ENCODE measurements at places on chromosomes 6 and 20.

- no peak for DNase-seq
These were observed 22.2 kb upstream of the MRGBP start for GRCh38 chr20:62773845-62774714.

DNA sequence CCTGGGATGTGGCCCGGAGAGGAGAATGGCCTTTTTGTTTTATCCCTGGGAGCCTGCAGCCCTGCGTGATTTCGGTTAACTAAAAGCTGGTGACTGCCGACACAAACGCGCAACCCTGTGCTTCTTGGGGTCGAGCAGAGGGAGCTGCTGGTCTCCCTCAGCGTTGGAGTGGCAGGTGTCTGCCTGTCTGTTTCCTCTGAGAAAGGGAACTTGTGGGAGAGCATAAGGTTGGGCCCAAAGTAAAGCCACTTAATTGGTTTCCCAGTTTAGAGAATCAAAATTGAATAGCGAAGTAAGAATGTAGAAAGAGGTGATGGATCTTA lies 500 bp downstream of the LTV1 start:
- DNase-seq: no peak

GRCh38 chr6:30752157-30752927 lies 8.0 kb upstream of the IER3 start:
- DNase-seq: peak; percentile 100

DNA sequence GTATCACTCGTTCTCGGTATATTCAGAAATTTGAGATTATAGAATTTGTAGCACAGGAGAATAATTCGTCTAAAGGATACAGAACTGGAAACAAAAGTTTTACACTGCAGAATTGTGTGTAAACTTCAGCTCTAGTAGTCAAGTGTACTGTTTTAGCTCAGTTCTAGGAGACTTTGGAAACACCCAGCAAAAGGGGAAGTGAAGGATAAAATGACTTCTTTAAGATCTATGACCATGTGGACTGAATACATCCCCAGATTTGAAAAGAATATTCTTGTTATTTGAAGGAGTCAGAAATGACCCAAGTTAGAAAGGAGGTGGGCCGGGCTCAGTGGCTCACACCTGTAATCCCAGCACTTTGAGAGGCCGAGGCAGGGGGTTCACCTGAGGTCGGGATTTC lies 174.0 kb upstream of the FOXQ1 start:
- no peak for DNase-seq

GRCh38 chr6:16311763-16312162 lies 73.4 kb downstream of the GMPR start:
- no peak for DNase-seq

DNA sequence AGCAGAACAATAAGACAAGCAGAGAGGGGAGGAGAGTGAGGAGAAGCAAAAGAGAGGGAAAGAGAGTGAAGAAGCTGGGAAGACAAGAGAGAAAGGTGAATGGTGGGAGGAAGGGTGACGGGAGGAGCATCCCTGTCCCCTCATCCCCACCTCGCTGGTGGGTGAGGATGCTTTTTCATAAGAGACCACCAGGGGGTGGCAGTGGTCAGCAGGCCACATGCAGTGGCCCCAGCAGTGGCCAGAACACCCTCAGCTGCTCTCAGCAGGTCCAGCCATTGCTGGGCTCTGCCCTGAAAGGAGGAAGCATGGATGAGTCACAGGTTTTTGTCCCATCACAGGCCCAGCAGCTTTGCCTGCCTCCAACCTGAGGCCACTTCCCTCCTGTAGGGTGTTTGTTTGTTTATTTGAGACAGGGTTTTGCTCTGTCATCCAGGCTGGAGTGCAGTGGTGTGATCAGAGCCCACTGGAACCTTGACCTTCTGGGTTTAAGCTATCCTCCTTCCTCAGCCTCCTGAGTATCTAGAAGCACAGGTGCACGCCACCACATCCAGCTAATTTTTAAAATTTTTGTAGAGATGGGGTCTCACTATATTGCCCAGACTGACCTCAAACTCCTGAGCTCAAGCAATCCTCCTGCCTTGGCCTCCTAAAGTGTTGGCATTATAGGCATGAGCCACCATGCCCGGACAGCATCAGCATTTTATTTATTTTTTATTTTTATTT lies 24.0 kb downstream of the FGD2 start:
- peak; percentile 89 for DNase-seq

DNA sequence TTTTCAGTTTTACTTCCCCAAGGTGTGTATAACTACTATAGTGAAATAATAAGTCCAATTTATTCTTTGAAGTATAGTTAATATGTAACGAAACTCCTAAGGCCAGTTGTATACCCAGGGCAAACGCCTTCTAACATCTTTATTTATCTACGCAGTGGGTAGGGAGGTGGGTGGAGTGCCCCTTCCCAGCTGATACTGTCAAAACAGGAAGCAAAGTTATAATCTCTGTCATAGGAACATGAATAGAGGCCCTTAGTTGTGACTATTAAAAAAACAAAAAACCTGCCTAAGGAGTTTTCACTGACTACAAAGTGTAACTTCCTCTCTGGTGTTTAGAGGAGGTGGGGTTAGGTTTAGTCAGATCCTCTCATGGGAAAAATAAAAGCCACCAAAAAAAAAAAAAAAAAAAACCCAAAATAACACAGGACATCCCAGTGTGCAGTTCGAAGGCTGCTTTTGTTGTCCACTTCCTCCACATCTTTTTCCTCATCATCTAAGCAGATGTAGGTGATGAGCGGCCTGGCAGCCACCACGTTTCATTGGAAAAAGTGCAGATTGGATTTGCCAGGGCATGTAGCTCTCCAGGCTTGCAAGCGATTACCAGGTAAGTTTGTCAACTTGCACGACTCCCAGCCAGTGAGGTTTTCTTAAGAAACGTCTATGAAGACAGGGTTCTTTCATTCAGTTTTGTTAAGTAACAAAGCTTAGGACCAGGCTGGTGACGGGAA lies 58.7 kb downstream of the UTRN start:
- DNase-seq: no peak

- peak; percentile 18 for DNase-seq
These were observed 38.2 kb downstream of the NOX3 start for GRCh38 chr6:155417454-155417853.

DNA sequence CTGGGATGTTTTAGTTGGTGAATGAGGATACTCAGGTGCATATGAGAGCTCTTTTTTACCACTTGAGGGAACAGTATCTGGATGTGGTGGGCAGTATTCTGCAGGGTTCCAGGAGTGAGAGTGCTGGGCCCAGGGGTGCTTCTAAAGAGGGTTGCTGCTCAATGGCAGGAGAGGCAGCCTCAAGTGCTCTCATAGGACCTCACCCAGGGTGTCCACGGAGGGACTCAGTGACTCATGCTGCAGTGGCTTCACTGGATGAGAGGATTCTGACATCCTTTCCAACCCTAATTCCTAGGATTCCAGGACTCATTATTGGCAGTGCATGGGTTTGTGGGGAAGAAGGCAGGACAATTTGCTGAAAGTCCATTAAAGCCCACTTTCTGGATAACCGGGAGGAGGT lies 176.6 kb upstream of the FERMT1 start:
- no peak for DNase-seq

GRCh38 chr20:22921595-22922421 lies 113.3 kb upstream of the SSTR4 start:
- peak; percentile 74 for DNase-seq

- DNase-seq: peak; percentile 93
These were observed 93.3 kb upstream of the RNF24 start for GRCh38 chr20:4108495-4109306.

DNA sequence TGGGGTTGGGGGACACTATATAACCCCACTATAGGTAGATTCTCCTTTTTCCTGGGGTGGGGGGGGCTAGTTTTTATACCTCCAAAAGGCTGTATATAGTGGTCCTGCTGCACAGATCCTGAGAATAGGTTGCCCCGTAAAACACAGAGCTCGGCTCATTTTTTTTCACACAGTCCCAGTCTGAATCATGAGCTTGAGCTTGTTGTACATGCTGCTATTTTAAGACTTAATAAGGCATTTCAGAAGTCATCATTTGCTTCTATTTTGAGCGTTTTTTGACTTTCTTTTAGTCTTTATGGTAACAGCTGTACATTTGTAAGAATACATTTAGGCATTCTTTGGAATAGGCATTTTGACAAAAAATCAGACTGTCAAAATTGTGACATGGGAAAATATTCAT lies 30.5 kb downstream of the SLC9A8 start:
- DNase-seq: no peak

GRCh38 chr6:16430391-16431089 lies 192.2 kb downstream of the GMPR start:
- peak; percentile 69 for DNase-seq

DNA sequence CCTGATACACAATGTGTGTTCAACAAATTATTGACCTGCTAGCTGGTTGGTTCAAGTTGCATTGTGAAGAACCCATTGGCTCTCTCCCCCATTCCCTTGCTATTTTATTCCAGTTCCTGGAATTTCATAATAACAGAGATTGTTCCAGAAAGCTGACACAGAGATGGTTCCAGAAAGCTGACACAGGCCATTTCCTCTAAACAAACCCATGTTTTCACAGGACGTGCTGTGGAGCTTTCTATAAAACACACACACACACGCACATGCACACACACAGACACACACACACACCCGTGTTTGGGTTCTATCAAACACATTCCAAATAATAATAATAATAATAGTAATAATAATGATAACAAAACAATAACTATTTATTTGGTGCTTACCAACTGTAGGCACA lies 259.1 kb downstream of the CLIC5 start:
- no peak for DNase-seq
